RCC 7860 (cell line): ENCODE measurements at places on chromosomes 6 and 20.

GRCh38 chr6:166354965-166355364 lies 12.6 kb upstream of the SFT2D1 start:
- no peak for DNase-seq

- no peak for DNase-seq
These were observed 43.1 kb downstream of the MBOAT1 start for GRCh38 chr6:20169119-20169557.

DNA sequence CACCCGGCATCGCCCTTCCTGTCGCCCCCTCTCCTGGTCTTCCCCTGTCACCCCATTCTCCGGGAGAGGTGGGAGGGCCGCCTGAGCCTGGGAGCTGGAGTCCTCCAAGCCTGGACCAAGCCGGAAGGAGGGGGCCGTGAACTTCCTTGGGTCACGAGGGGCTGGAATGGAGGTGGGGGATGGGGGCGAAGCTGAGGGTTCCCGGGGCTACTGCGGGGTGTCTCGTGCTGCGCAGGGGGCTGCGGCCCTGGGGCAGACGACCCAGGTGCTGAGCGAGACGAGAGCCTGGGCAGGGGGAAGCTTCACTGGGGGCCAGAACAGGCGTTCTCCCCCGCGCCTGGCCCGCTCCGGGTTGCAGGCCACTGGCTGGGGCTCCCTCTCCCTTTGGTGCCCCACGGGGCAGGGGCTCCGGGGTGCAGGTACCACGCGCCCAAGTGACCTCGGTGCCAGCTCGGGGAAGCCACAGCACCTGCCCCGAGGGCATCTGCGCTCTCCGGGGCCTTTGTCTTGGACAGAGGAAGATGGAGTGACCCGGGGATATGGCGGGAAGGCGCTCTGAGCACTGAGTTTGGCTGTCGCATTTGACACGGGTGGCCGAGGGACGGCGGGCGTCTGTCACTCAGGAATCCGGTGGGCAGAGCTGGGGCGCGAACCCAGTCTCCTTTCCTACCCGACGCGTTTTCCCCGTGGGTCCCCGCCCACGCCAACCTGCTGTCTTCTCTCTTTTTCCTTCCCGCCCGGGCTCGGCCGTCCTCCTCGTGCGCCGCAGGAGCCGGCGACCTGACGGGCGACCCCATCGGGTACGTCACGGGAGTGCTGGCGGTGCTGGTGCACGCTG lies 1.2 kb downstream of the SLC35D3 start:
- no peak for DNase-seq

- DNase-seq, result no peak
These were observed 4.2 kb downstream of the ZNF337 start for GRCh38 chr20:25692499-25692898.

DNA sequence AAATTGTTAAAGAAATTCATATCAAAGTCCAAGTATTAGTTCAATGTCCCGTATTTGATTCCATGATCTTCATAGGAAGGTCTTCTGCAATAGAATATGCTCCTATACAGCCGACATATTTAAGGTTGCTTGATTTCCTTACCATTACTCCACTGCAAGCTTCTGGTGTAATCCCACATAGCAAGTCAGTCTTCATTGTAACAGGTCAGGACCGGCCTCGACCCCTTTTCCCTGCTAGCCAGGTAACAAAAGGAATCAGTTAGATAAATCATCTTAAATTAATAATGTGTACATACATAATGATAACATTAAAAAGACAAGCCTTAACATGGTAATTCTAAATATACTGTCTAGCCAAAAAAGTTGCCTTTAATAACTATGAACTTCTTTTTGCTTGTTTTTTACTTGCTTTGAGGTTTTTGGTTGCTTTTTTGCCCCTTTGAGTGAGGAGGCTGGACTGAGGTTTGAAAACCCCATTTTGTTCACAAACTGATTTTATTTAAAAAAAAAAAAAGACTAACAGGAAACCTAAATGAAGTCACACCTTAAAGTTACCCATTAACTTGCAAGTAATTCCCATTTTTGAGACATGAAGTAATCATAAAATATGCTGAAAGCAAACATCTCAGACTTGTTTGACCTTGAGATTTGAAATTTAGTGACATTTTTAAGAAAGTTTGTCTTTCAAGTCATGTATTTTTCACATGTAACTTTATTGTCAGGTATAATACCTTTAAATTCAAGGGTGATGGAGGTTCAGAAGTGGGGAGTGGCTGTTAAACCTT lies 19.2 kb upstream of the SNX14 start:
- DNase-seq, result peak; percentile 29

- DNase-seq, result peak; percentile 83
These were observed 52.2 kb upstream of the FAM83C start for GRCh38 chr20:35344354-35344837.

GRCh38 chr6:167393731-167394130 lies 68.8 kb downstream of the TTLL2 start:
- no peak for DNase-seq

DNA sequence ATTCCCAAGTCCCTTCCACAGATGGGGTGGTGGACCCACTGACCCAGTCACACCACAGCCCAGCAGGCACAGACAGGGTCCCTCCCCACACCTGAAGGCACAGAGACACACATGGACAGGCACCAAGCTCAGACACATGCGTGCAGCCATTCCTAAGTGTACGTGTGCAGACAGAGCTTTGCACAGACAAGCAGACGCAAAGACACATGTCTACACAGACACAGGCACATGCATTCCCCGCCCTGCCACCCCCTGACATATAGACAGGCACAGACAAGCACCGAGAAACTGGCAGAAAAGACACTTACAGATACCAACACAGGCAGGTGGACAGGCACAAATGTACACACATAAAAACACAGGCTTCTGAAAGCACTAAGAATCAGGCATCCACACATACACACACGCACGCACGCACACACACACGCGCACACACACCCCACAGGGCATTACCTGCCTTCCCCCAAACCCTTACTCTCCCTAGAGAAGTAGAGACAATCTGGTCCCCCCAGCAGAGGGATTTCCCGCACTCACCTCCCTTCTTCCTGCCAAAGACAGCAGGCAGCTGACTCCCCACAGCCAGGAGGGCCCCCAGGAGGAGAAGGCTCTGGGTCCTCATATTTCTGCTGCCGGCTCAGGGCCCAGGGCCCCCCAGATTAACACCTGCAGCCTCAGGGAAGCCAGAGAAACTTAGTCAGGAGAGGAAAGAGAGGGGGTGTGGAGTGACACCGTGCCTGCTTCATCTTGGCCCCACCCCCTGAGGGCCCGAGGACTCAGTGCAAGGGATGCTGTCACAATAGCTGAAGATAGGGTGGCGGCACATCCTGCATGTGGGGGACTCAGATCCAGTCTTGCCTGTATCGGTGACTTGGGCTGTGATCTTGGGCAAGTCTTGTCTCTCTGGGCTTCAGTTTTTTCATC lies at the start of gene WFDC5:
Gene WFDC5 (minus strand): TSS at position 710 of the 921 bp plus-strand sequence. CDS start 91 bp downstream, at position 619.
- DNase-seq, result no peak

GRCh38 chr20:4814696-4815252 lies 93.1 kb downstream of the PRND start:
- no peak for DNase-seq

DNA sequence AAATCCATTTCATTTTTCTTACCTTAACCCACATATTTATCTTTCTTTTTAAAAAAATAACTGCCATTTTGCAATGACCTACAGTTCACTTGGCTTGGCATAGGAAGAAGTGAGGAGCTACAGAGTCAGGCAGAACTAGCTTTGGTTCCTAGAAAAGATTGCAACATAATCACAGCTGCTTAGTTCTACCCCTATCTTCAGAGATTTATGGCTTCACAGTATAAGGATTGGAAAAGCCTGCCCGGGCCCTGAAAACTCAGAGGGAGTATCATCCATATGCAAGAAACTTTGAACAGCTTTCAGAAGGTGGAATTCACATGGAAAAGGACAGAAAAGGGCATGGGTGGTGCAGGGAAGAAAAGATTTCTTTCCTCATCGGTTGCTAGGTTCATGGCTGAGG lies 774.3 kb upstream of the CHD6 start:
- DNase-seq, result no peak

DNA sequence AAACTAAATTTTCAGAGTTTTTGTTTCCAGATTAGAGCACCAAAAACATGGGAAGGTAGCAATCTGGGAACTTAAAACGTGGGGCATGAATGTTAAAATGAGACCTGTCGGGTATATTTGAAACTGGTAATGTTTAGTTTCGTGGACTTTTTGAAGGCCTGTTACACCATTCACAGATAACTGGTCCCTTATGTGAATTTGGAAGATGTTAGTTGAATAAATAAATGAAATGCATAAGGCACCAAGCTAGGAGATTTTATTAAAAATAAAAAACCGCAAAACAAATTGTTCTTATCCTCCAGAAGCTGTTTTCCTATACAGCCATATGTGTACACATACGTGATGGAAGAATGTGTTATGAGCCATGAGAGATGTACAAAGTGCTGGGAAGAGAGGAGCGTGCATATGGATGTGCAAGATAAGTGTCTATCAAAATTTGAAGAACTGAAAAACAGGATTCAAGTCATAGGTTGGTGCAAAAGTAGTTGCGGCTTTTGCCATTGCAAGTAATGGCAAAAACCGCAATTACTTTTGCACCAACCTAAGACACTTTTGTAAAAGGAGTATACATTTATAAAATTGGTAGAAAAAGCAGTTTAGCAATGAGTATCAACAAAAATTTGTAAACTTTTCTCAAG lies 700 bp upstream of the MCUR1 start:
- no peak for DNase-seq

DNA sequence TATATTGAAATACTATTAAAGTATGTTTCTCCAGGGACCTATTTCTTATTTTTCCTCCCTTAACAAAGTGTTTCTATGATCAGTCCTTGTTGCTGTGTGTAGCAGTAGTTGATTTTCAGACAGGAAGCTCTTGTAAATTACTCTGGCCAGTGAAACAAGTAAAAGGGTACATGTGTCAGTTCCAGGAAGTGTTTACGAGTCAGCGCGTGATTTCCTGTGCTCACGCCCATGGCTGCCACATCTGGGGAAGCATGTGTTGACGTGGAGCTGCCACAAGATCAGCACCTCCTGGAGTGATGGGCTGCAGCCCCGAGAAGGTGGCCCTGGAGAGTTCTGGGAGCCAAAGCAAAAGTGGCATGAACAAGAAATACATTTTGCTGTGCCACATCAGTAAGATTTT lies 38.6 kb upstream of the GGTLC1 start:
- DNase-seq, result no peak

DNA sequence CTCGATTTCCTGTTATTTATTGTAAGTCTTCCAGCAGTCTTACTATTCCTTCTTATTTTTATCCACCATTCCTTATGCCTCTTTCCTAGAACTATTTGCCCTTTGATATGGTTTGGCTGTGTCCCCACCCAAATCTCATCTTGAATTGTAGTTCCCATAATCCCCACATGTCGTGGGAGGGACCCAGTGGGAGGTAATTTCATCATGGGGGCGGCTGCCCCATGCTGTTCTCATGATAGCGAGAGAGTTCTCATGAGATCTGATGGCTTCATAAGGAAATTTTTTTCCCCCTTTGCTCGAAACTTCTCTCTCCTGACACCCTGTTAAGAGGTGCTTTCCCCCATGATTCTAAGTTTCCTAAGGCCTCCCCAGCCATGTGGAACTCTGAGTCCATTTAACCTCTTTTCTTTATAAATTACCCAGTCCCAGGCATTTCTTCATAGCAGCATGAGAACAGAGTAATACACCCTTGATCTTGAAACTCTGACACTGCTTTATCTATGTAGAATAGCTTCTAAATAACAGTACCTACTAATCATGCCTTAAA lies 48.8 kb downstream of the PLN start:
- DNase-seq, result no peak

- no peak for DNase-seq
These were observed 53.6 kb upstream of the LRRC1 start for GRCh38 chr6:53741034-53741823.

- DNase-seq, result no peak
These were observed 120.9 kb downstream of the TIAM2 start for GRCh38 chr6:155115893-155116570.

DNA sequence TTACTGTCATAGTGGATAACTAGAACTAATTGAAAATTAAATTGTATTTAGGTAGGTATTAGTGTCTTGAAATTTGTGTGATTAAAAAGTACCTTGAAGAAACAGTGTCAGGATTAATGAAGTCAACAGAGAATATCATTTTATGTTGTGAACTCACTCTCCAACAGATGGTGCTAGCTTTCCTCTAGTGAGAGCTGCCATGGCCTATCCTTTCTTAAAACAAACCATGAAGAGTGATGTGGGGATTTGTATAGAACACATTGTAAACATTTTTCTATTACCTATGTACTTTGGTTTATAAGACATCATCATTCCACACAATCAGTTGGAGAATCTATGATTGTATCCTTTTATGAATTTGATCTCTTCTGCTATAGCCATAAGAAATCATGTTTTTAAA lies 4.8 kb upstream of the SRSF12 start:
- peak; percentile 29 for DNase-seq

DNA sequence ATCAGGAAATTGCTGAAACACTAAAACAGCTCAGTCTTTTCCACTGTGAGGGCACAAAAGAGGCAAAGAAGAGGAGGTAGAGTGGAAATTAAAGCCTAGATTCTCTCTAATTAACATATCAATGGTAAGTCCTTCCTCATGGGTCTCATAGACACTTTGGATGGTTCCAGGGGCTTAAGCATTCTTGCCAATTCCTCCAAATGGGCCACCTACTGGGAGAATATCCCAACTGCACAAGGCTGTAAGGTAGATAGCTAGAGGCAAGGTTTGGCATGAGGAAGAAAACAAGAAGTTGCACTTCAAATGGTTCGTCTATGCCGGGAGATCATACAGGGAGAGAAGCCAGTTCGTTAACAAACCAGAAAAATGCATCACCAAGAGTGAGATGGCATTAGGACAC lies 107.6 kb upstream of the KHDRBS2 start:
- DNase-seq, result no peak

DNA sequence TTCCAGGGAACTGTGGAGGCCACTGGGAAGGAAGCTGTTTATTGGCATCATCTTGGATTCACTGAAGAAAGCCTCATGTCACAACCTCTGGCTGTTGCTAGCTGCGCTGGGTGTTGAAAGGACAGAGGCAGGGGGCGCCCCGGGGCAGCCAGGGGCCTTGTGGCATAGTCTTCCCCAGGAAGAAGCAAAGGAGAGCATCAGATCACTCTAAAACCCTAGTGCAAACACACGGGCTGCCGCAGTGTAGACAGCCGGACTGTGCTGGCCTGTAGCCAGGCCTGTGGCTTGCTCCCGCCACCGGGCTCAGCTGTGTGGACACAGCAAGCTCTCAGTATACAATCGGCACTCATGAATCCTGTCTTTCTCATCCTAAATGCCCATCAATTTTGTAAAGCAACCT lies 23.8 kb upstream of the SMOC2 start:
- no peak for DNase-seq

DNA sequence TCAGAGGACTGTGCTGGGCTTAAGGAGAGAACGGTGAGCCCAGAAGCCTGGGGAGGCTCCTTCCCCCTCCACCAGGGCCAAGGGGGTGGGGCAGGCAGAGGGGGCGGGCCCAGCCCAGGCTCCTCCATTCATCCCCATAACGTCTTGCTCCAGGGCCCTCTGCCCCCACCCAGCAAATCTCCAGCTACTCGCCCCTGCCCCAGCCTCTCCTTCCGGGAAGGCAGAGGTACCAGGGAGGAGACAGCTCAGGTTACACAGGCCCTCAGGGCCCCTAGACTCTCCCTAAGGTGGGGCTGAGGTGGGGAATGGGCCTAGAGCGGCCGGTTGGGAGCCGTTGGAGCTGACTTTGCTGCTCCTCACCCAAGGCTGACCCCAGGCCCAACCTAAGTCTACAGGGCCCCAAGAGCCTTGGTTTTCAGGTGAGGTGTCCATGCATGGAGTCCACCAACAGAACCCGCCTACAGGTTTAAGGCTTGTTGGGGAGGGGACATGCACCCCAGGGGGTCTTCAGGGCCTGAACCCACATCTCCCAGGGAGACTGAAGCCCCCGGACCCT lies 1.2 kb downstream of the LAMA5 start:
- DNase-seq, result no peak
